ENCODE measurements at places on chromosomes 3 and 15.

DNA sequence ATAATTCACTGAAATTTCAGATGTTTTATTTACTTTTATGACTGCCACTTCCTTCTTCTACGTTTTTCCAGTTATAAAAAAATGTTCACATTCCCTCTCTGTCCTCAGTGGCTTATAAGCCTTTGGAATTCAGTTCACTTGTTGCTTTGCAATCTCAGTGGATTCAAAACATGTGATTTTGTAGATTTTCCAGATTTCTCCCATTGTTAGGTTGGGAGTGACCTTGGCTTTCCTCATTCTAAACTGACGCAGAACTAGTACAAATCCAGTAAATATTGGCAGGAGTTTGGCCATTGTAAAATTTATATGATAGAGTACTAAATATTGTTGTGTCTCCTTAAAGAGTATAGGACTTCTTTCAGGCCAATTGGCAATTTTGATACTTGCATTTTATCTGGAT lies 812.3 kb upstream of the ROBO1 start:
- DNase-seq = no peak

- DNase-seq = no peak
Measured at GRCh38 chr3:39780352-39780751, 29.1 kb upstream of the MYRIP start.

DNA sequence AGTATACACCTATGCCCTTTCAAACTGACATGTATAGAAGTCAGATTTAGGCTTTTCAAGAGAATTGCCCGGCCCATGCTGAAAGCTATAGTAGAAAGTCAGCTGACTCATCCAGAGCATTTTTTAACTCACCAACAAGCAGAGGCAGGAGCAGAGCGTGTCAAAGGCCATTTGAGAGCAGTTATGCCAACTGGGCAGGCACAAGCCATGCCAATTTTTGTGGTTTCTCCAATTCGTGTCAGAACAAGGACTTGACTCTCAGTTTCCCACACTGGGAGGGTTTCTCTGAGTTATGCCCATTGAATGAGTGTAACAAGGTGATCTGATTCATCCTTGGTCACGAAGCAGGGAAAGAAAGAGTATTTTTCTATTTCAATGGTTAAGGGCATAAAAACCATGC lies 403.3 kb upstream of the THBS1 start:
- no peak for DNase-seq

DNA sequence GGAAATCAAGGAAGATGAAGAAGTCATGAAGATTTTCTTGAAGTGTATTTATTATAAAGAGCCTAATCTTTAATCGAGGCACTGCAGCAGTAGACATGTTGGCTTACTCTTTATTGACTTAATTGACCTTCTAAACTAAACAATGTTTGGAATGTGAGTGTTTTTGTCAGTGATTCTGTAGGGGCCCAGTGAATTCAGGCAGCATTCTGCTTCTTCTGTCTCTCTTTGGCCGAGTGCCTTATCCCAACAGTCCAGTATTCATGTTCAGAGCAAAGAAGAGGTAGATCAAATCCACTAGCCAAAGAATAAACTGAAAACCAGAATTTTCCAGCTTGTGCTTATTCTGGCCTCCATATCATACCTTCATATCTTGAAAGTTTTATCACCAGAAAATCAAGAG lies 55.7 kb downstream of the RLBP1 start:
- DNase-seq = no peak

GRCh38 chr15:87433871-87434270 lies 822.7 kb downstream of the NTRK3 start:
- no peak for DNase-seq
